ENCODE measurements at places on chromosomes 13 and 19.

- no peak for DNase-seq
These were observed 548 bp upstream of the P2RY11 start for GRCh38 chr19:10110972-10111317.

DNA sequence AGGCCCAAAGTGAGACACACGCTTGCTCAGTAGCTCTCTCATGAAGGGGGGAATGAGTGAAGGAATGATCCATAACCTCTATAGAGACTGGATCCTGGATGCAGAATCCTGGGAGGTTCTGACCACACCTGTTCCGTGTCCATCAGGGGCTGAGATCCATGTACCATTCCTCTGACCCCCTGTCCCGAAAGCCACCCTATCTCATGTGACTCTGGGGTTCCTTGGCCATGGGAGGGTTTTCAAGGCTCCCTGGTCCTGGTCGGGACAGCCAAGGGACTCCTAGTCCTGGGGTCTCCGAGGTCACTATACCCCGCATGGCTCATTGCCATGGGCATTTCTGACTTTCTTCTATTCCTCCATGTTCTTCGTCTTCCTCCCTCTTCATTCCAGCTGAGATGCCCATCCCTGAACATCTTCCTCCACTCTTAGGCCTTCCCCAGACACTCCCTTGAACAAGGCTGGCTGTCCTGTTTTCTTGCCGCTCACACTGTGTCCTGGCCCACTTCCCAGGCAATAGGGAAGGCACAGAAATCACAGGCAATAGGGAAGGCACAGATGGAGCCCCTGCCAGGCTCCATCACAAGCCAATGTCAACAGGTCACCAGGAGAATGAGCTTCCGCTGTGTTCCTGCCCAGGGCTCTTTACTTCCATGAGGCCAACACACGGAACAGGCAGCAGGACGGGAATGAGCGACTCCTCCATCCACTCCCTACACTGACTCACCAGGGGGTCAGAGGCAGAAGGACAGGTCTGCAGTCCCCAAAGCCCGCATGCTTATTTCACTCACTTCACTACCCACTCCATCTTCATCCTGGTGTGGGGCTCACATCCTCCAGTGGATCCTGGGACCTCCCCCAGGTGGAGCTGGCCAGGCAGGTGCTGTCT, 3.2 kb downstream of the CEACAM5 start:
- DNase-seq = no peak

GRCh38 chr19:48806518-48806817, 4.4 kb downstream of the BCAT2 start:
- DNase-seq = peak; percentile 71

DNA sequence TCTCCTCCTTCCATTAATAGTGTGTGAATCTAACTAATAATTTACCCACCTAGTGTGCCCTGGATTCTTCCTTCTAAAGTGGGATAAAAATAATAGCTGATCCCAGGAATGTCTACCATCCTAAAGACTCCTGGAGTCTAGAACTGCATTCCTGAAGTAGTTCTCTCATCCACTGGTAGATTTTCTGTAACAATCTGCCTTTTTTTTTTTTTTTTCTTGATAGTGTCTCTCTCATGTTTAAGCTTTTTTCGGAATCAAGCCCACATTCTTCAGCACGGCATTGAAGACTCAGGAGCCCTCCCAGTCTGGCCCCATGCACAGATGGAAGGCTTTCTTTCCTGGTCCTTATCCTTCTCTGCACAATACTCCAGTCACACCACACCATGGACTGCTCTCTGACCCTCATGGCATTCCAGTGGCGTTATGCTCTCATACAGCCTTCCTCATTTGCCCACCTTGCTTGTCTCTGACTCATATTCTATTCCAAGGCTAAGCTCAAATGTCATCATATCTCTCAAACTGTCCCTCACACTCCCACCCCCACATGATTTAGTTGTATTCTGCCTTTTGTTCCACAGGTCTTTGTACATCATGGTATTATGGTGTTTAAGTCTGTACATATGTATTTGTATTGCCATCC, 68.7 kb upstream of the FRY start:
- DNase-seq = no peak

DNA sequence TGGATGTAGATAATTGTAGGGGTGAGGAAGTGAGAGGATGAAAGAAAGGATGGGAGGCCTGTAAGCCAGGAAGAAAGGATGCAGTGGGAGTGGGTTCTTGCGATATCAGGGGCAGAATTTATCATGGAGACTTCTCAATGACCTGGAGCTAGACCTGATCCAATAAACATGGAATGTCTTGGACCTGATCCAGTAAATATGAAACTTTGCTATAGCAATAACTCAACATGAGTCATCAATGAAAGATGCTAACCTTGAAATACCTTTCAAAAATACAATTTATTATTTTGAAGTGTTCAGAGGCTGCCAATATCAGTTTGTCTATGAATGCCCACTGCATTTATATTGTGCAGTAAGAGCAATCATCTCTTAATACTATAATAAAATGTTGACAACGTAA, 279.5 kb downstream of the POU4F1 start:
- DNase-seq = no peak

DNA sequence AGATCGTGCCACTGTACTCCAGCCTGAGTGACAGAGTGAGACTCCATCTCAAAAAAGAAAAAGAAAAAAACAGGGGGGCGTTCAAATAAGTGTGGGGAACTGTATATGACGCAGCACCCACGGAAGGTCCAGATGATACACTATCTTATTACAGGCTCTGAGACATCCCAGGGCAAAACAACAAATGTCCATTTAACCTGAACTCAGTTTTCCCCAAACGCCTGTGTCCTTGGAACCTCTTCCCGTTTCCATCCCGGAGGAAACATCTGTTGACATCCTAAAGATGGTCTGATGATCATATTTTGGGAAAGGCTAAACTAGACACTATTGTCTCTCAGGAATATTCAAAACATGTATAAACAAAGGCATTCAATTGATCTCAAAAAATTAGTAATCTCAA, 72.4 kb downstream of the COL4A1 start:
- no peak for DNase-seq

DNA sequence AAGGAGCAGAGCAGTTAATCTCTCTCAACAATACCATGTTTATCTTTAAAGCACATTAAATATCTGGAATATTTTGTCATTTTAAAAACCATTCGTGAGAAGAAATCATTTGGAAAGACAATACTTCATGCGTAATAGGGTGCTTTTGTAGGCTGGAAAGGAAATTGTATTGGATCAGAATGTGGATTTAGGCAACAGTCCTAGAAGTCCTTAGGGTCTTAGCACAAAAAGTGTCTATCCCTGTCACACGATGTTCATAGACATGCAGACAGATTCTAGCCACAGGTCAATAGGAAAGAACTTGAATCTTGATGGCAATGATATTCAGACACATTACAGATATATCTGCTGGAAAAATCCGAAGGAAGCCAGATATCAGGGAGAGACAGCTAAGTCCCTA, 156.0 kb downstream of the KCTD12 start:
- DNase-seq = no peak

Measured in GM12891 (cell line).